ENCODE measurements at places on chromosomes 7 and 10.

DNA sequence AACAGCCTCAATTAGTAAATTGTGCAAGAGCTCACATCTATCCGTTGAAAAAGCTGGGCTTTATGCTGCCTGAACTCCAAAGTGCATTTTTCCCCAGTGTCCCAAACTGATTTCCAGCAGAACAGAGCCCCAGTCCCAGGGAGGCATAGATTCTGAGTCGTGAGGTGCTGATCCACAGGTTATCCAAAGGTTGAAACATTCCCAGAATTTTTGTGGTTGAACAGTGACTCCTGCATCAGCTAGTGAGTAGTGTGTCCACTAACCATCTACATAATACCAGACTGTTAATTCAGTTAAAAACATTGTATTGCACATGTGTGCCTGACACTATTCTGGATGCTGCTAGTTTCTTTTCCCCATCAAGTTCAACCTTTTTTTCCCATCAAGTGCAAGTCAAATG is 761.5 kb downstream of the GATA3 start:
- H3K27ac ChIP-seq: no peak overlapping the region
- no peak overlapping the region for H3K4me3 ChIP-seq
- H3K27me3 ChIP-seq: no peaks in the 10 kb centered on the region
- no peak for DNase-seq

- no peak for DNase-seq
- H3K27ac ChIP-seq: no peak overlapping the region
- no peaks in the 10 kb centered on the region for H3K4me1 ChIP-seq
- peaks cover 4% of the 10 kb centered on the region for H3K27me3 ChIP-seq
Measured at GRCh38 chr7:8422177-8422576, 11.2 kb upstream of the NXPH1 start.

GRCh38 chr10:44396671-44397191 is 11.8 kb upstream of the CXCL12 start:
- H3K4me1 ChIP-seq: no peaks in the 10 kb centered on the region
- H3K4me3 ChIP-seq: no peak overlapping the region
- no peak overlapping the region for H3K27ac ChIP-seq
- H3K27me3 ChIP-seq: peaks cover 15% of the 10 kb centered on the region

- H3K4me1 ChIP-seq: peaks cover 38% of the 10 kb centered on the region
- H3K4me3 ChIP-seq: peak overlapping the region; percentile 94
- no peaks in the 10 kb centered on the region for H3K27me3 ChIP-seq
- peak; percentile 61 for DNase-seq
Measured at GRCh38 chr7:100119970-100120732, 717 bp downstream of the CNPY4 start.

- no peak for DNase-seq
- no peak overlapping the region for H3K27ac ChIP-seq
- H3K27me3 ChIP-seq: no peaks in the 10 kb centered on the region
- no peak overlapping the region for H3K4me3 ChIP-seq
- H3K36me3 ChIP-seq: no peaks in the 10 kb centered on the region
Measured at GRCh38 chr7:153393666-153394065, 634.1 kb downstream of the ACTR3B start.

DNA sequence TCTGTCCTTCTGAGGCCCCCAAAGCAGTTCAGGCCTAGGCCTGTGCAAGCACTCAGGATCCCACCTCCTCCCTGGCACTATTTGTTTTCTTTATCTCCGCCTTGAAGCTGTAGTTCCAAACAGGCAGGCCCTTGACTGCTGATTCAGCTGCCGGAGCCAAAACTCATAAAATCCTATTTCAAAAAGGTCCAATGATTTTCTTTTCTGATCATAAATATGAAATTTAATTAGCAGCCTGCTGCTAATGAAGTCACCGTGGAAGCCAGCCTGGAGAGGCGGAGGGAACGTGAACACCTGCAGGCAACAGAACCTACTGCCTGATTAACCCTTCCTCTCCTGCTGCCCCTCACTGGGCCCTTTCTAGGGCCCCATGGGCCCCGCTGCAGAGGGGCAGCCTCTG is 60.1 kb downstream of the CARD11 start:
- H3K36me3 ChIP-seq: peaks cover 33% of the 10 kb centered on the region
- H3K27me3 ChIP-seq: no peaks in the 10 kb centered on the region

- H3K36me3 ChIP-seq: no peaks in the 10 kb centered on the region
- peaks cover 11% of the 10 kb centered on the region for H3K27me3 ChIP-seq
- H3K4me3 ChIP-seq: no peak overlapping the region
- no peak overlapping the region for H3K27ac ChIP-seq
Measured at GRCh38 chr10:95188593-95188992, 5.4 kb upstream of the ACSM6 start.

DNA sequence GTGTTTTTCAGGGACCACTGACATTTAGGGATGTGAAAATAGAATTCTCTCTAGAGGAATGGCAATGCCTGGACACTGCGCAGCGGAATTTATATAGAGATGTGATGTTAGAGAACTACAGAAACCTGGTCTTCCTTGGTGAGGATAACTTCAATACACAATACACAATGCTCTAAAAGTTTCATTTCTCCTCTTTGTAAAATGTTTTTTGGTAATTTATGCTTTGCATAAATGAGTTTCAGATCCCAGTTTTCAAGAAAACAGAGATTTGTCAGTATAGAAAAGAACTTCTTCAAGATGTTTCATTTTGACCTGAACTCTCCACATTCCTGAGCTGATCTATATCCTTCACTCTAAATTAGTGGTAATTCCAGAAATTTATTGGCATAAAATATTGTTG is 14.2 kb downstream of the ZNF92 start:
- H3K36me3 ChIP-seq: peaks cover 65% of the 10 kb centered on the region
- H3K27me3 ChIP-seq: no peaks in the 10 kb centered on the region
- peaks cover 33% of the 10 kb centered on the region for H3K4me1 ChIP-seq
- no peak overlapping the region for H3K4me3 ChIP-seq
- DNase-seq: no peak
- H3K27ac ChIP-seq: no peak overlapping the region

- no peak overlapping the region for H3K4me3 ChIP-seq
- no peak for DNase-seq
- H3K27me3 ChIP-seq: no peaks in the 10 kb centered on the region
- H3K27ac ChIP-seq: no peak overlapping the region
- no peaks in the 10 kb centered on the region for H3K36me3 ChIP-seq
Measured at GRCh38 chr10:47031211-47031900, 120.1 kb downstream of the PTPN20 start.

DNA sequence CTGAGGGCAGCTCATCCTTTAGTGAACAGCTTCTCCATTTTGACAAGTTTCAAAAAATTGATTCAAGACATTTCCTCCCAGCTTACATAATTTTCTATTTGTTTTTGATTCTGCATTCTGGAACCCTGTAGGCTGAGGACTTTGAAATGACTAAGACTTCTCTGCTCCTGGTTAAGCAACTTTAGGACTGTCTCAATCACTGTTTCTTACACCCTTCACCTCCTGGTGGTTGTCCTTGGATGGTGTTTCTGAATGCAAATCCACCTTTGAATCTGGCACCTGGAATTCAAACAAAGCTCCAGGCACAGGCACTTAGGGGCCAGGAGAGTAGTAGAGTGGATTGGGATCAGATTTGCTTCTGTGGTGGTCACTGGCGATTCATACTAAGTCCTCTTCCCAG is 595.5 kb downstream of the LRMDA start:
- no peak overlapping the region for H3K27ac ChIP-seq
- H3K27me3 ChIP-seq: no peaks in the 10 kb centered on the region
- H3K4me3 ChIP-seq: no peak overlapping the region
- no peaks in the 10 kb centered on the region for H3K4me1 ChIP-seq
- H3K36me3 ChIP-seq: no peaks in the 10 kb centered on the region

DNA sequence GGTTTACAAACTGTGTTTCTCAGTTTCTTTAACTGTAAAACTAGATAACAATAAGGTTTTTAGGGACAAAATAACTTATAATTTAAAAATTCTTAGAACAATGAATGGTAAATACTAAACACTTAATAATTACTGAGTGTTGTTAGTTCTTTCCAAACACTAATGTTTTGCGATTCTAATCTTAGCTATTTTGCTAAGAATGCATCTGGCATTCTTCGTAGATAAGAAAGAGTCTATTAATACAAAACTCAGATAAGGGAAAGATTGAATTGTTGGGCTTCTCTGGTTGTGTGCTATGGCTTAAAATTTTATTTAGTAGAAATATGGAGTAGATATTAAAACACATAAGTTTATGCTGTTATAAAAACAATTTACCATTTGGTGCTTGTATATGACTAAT is 45.4 kb downstream of the TMEM229A start:
- no peak overlapping the region for H3K4me3 ChIP-seq
- no peak for DNase-seq
- H3K36me3 ChIP-seq: no peaks in the 10 kb centered on the region
- H3K27me3 ChIP-seq: peaks cover 2% of the 10 kb centered on the region
- no peaks in the 10 kb centered on the region for H3K4me1 ChIP-seq

GRCh38 chr7:69196593-69196992 is 401.7 kb upstream of the AUTS2 start:
- H3K4me3 ChIP-seq: no peak overlapping the region
- peaks cover 9% of the 10 kb centered on the region for H3K36me3 ChIP-seq
- no peak overlapping the region for H3K27ac ChIP-seq
- no peak for DNase-seq

DNA sequence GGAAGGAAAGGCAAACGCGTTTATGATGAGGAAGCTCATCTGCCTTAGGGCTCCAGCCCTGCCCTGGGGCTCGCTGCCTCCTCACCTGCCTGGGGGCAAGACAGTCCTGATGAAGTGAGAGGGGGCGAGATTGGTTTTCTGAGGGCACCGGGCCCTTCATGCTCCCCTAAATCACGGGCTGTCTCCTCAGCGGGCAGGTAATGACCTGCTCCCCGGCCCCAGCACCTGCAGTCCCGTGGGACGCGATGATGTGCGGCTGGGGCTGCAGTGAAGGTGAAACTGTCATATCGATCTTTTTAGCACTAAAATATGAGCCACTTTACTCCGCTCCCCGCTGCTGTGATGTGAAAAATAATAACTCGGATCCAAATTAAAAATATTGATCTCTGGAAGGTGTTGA is 120.2 kb downstream of the INPP5A start:
- DNase-seq: no peak
- no peak overlapping the region for H3K27ac ChIP-seq
- no peaks in the 10 kb centered on the region for H3K27me3 ChIP-seq
- no peaks in the 10 kb centered on the region for H3K36me3 ChIP-seq
- no peak overlapping the region for H3K4me3 ChIP-seq
- no peaks in the 10 kb centered on the region for H3K4me1 ChIP-seq

- H3K27me3 ChIP-seq: no peaks in the 10 kb centered on the region
- H3K36me3 ChIP-seq: peaks cover 35% of the 10 kb centered on the region
Measured at GRCh38 chr7:135150072-135150782, 2.4 kb downstream of the TMEM140 start.

- no peak for DNase-seq
- H3K4me1 ChIP-seq: no peaks in the 10 kb centered on the region
- H3K36me3 ChIP-seq: no peaks in the 10 kb centered on the region
Measured at GRCh38 chr10:53033396-53033795, 260.8 kb upstream of the MBL2 start.

DNA sequence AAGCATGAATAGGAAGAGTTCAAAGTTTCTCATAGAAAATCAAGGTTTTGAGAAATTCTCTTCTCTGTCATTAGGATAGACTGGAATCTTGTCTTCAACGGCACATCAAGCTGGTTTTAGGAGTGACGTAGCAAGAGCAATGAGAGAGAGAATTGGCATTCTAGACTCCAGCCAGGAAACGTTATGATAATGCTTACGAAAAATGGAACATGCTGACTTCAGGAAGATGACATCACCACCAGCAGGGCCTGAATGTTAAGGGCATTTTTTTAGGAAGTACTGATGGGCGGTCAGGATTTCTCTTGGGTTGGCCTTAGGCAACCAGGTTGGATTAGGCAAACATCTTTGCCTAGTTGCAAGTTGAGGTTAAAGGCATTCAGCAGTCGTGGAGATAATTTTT is 213.2 kb upstream of the CTBP2 start:
- H3K4me1 ChIP-seq: no peaks in the 10 kb centered on the region
- H3K27me3 ChIP-seq: peaks cover 7% of the 10 kb centered on the region
- H3K4me3 ChIP-seq: no peak overlapping the region
- no peak for DNase-seq
- no peaks in the 10 kb centered on the region for H3K36me3 ChIP-seq
- H3K27ac ChIP-seq: no peak overlapping the region

DNA sequence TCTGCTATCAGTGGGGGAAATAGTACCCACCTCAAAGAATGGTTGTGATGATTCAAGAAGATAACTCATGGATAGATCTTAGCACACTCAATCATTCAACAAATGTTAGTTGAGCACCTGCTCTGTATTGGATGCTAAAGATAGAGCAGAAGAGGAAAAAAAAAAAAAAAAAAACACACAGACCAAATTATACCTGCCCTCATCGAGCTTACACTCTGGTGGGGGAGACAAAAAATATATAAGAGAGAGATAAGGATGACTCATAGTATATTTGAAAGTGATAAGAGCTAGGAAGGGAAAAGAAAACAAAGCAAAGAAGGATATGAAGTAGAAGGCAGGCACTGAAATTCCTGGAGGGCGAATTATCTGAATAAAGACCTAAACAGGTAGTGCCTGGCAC is 258.5 kb downstream of the SFMBT2 start:
- peaks cover 7% of the 10 kb centered on the region for H3K36me3 ChIP-seq
- H3K27me3 ChIP-seq: peaks cover 5% of the 10 kb centered on the region
- H3K4me1 ChIP-seq: peaks cover 9% of the 10 kb centered on the region

GRCh38 chr10:26637521-26638275 is 59.8 kb upstream of the PDSS1 start:
- H3K27ac ChIP-seq: no peak overlapping the region
- DNase-seq: no peak
- H3K27me3 ChIP-seq: no peaks in the 10 kb centered on the region
- no peaks in the 10 kb centered on the region for H3K36me3 ChIP-seq

DNA sequence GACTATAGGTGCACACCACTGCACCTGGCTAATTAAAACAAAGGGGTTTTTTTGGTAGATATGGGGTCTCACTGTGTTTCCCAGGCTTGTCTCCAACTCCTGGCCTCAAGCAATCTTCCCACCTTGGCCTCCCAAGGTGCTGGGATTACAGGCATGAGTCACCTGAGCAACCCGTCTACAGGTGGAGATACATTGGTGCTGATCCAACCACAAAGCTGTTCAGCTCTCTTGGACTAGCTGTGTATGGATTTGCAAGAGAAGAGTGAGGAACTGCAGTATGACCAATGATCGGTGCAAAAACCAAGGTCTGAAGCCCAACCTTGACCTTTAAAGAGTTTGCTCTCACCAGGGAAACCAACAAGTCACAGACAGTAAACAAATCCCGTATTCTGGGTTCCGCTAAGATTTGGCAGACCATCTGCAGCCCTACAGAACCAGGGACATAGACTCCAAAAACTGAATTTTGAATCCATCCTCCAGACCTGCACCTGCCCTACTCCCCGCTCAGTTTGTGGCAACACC is 18.9 kb downstream of the EPHB4 start:
- peaks cover 4% of the 10 kb centered on the region for H3K4me1 ChIP-seq
- no peaks in the 10 kb centered on the region for H3K27me3 ChIP-seq
- no peak overlapping the region for H3K4me3 ChIP-seq
- DNase-seq: no peak
- no peak overlapping the region for H3K27ac ChIP-seq

GRCh38 chr7:139749545-139749944 is 28.3 kb downstream of the HIPK2 start:
- H3K36me3 ChIP-seq: no peaks in the 10 kb centered on the region
- H3K4me3 ChIP-seq: no peak overlapping the region
- H3K4me1 ChIP-seq: peaks cover 58% of the 10 kb centered on the region
- DNase-seq: no peak

- H3K36me3 ChIP-seq: peaks cover 9% of the 10 kb centered on the region
- H3K4me3 ChIP-seq: peak overlapping the region; percentile 86
- H3K4me1 ChIP-seq: peaks cover 30% of the 10 kb centered on the region
Measured at GRCh38 chr7:149285603-149286002, 23.6 kb downstream of the ZNF783 start.

GRCh38 chr10:442209-442608 is 247.3 kb downstream of the DIP2C start:
- peaks cover 6% of the 10 kb centered on the region for H3K4me1 ChIP-seq
- no peak overlapping the region for H3K4me3 ChIP-seq
- no peak for DNase-seq
- H3K27me3 ChIP-seq: peaks cover 2% of the 10 kb centered on the region

Measured in activated naive CD8-positive, alpha-beta T cell treated with anti-CD3 and anti-CD28 coated beads, Interleukin-2, amount 50 U/mL, for 24 hours (primary cell).